Neural progenitor cell (in vitro differentiated cells): ENCODE measurements at places on chromosomes 16 and 17. TPM values are rescaled to one million over a fixed set of nuclear protein-coding genes. Genes with fewer than 3 reads are reported as not detected.
A peak's percentile ranks its signal among the peaks of the same experiment; 100 is the strongest.

GRCh38 chr17:77445760-77446532, 305.2 kb downstream of the SEC14L1 start:
- no peak for DNase-seq

DNA sequence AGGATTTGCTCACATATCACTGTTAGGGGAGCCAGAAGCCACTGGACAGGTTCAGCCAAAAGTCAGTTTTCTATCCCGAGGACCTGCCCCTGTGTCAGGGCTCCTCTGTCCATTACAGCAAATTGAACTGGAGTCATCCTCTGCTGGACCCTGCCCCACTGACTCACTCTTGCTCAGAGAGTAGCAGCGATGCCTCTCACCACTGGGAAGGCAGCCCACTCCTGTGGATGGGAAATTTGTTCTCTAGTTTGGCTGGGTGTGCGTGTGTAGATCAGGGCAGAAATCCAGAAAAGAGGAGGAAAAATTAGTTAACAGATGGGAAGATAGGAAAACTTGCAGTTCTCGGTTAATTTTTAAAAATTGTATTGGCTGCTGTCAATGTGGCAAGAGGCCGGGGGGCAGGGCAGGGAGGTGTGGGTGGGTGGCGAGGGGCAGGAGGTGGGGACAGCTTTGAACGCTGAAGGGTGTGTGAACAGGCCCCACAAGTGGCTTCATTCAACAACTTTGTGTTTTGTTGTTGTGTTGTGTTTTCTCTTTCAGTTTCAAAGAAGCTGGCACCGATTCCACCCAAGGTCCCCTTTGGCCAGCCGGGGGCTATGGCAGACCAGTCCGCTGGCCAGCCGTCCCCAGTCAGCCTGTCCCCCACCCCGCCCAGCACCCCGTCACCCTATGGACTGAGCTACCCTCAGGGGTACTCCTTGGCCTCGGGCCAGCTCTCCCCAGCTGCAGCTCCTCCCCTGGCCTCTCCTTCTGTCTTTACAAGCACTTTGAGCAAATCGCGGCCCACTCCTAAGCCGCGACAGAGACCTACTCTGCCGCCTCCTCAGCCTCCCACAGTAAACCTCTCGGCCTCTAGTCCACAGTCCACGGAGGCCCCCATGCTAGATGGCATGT, 33.6 kb downstream of the ELAC2 start:
- no peak for DNase-seq

GRCh38 chr16:14211856-14212543, 140.9 kb downstream of the MRTFB start:
- no peak for DNase-seq

GRCh38 chr16:89536886-89537548, 23.5 kb upstream of the RPL13 start:
- no peak for DNase-seq

GRCh38 chr17:43768382-43768781, 9.8 kb upstream of the SOST start:
- DNase-seq: no peak

SLC52A1 gene
- total RNA-seq: 0.31 TPM in 1 of 2 replicates, not detected in the other

CCL11 gene
- not detected in 2 replicates for total RNA-seq

DNA sequence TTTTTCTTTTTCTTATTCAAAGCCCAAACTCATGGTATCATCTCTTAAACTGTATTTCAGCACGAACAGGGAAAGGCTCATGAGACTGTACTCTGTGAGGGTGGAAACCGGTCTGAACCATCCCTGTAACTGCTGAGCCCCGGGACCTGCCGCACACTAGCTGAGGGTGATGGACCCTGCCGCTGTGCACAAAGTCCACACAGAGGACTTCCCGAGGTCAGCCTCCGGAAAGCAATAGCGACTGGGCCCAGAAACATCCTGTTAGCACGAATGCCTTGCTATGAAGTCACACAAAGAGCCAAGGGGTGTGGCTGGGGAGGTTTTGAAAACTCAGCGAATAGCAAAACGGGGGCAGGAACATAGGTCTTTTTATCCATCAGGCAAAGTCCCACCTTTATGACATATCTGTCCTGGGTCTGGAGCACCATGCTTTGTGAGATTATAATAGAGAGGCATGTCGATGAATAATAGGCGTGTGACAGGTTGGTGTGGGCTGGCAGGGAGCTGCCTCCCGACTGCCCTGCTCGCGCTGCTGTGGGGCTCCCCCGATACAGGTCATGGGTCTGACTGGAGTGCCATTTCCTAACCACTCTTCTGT, 33.4 kb downstream of the CDK5R1 start:
- peak; percentile 39 for DNase-seq

GRCh38 chr17:61863801-61864126, 436 bp upstream of the BRIP1 start:
- no peak for DNase-seq

DHX8 gene
- 46.8 and 134 TPM in 2 replicates for total RNA-seq

OR2C1 gene
- not detected in 2 replicates for total RNA-seq

GRCh38 chr17:37273409-37274051, 102.3 kb upstream of the C17orf78 start:
- DNase-seq: peak; percentile 28

HP gene
- total RNA-seq: not detected in 2 replicates

KCNJ18 gene
- not detected in 2 replicates for total RNA-seq

DNAJA3 gene
- total RNA-seq: 27.3 and 47.2 TPM in 2 replicates

RNF227 gene
- 4.0 and 4.8 TPM in 2 replicates for total RNA-seq

DNA sequence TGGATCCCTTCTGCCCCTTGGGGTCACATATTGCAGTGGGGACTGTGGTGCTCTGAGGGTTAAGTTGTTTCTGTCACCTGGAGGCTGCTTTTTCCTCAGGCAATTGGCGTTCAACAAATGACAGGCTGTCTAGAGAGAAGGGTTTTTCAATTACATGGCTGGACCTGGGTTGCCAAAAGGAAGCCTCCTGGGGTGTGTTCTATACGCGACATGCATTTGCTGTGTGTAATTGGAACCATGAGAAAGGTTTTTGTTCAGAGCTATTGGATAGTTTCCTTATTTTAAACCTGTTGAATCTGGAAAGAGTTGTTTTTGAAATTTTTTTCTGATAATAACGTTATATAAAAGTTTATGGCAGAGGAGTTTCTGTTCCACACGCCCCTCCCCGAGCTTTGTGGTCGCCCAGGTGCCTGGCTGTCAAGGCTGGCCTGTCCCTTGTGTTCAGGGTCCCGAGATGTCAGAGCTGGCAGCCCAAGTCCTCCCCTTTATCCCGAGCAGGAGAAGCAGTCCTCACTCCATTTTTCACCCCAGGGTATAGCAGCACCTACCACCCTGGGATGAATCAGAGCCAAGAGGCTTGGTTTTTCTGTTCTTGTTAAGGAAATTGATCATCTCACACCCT, 26.1 kb upstream of the ZNF750 start:
- no peak for DNase-seq

DNA sequence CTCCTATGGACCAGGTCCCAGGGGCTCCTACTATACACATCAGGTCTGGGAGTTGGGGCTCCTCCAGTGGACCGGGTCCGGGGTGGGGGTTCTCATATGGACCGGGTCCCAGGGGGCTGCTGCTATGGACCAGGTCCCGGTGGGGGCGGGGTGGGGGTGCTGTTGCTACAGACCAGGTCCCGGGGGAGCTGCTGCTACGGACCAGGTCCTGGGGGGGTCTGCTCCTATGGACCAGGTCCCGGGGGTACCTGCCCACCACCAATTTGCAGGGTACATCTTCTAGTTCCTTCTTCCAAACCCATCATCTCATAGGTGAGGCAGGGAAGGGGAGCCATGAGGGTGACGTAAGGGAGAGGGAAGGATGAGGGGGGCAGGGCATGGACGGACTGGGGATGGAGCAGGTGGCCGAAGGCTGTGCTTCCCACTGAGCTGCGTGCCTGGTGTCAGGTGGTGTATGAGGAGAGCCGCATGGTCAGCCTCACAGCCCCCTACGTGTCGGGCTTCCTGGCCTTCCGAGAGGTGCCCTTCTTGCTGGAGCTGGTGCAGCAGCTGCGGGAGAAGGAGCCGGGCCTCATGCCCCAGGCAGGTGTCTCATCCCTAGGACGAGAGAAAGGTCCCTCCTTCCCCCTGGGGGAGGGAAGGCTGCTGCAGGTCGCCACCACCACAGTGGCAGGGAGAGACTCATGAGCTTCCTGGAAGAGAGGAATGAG, 6.6 kb downstream of the ENDOV start:
- no peak for DNase-seq

- no peak for DNase-seq
Measured at GRCh38 chr17:71413935-71414334, 706.9 kb upstream of the SOX9 start.

DNA sequence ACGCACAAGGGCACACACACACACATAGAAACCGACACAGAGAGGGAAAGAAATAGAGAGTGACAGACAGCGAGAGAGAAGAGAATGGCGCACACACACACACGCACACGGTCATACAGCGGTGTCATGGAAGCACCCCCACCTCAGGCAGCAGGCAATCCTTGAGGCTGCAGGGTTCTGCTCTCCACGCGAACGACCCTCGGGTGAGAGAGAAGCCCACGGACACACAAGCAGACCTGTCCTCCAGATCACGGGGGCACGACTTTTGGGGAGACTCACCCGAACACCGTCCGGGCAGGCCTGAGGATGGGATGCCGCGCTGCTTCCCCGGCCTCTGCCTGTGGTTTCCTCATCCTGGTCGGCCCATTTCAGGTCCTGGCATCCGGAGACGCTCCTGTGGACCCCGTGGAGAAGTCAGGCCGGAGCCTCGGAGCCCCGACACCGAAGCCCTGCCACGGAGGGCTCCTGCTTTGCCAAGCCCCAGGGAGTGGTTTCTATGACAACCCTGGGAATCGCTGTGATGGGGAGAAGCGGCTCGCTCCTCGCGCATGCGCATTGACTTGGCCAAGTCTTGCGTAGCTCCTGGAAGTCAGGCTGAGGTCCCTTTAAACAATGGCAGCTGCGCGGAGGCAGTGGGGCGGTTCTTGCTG, 118.2 kb upstream of the KCNJ18 start:
- DNase-seq: no peak

GRCh38 chr17:13538841-13539411, 62.8 kb downstream of the HS3ST3A1 start:
- no peak for DNase-seq

RHBDL3 gene
- total RNA-seq: 2.5 and 3.7 TPM in 2 replicates

GRCh38 chr17:30933966-30934365, 12.2 kb downstream of the ADAP2 start:
- DNase-seq: no peak

CPNE7 gene
- total RNA-seq: 5.2 and 21.1 TPM in 2 replicates

- DNase-seq: no peak
Measured at GRCh38 chr17:68461122-68461539, 3.8 kb upstream of the WIPI1 start.

- DNase-seq: peak; percentile 58
Measured at GRCh38 chr16:31094088-31094423, 541 bp downstream of the VKORC1 start.

GRCh38 chr17:50613007-50613992, 21.4 kb upstream of the ABCC3 start:
- DNase-seq: peak; percentile 37

PDPR gene
- 19.5 and 25.2 TPM in 2 replicates for total RNA-seq

DNA sequence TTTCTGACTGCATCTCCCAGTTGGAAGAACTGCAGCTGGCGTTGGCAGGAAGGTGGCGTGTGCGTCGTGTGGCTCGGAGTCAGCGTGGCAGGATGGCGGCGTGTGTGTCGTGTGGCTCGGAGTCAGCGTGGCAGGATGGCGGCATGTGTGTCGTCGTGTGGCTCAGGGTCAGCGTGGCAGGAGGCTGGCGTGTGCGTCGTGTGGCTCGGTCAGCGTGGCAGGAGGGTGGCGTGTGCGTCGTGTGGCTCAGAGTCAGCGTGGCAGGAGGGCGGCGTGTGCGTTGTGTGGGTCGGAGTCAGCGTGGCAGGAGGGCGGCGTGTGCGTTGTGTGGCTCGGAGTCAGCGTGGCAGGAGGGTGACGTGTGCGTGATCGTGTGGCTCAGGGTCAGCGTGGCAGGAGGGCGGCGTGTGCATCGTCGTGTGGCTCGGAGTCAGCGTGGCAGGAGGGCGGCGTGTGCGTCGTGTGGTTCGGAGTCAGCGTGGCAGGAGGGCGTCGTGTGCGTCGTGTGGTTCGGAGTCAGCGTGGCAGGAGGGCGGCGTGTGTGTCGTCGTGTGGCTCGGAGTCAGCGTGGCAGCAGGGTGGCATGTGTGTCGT, 38.3 kb downstream of the ZNF750 start:
- no peak for DNase-seq

- DNase-seq: no peak
Measured at GRCh38 chr16:87542531-87543102, 49.8 kb upstream of the ZCCHC14 start.
